Iris pigment epithelial cell (primary cell): ENCODE measurements at places on chromosomes 3 and 15.

DNA sequence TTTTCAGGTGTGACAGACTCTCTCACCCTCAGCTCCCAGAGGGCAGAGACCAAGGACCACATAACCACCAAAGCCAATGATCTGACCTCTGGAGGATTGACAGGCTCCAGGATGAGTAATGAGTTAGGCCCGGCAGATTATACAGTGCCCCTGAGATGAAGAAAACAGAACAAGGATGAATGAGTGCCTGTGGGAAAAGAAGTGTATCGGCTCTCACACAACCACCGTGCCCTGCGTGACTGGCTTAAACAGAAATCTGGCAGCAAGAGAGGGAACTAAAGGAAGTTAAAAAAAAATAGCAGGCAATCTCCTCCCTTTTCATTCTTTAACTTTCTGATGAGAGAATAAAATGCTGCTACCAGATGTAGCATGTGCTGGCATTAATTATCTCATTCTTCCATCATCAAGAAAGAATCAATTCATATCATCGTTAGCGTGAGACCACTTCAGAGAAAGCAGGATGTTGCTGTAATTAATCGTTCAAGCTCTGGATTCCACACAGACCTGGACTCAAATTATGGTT is 227.5 kb upstream of the COL8A1 start:
- DNase-seq = peak; percentile 94

DNA sequence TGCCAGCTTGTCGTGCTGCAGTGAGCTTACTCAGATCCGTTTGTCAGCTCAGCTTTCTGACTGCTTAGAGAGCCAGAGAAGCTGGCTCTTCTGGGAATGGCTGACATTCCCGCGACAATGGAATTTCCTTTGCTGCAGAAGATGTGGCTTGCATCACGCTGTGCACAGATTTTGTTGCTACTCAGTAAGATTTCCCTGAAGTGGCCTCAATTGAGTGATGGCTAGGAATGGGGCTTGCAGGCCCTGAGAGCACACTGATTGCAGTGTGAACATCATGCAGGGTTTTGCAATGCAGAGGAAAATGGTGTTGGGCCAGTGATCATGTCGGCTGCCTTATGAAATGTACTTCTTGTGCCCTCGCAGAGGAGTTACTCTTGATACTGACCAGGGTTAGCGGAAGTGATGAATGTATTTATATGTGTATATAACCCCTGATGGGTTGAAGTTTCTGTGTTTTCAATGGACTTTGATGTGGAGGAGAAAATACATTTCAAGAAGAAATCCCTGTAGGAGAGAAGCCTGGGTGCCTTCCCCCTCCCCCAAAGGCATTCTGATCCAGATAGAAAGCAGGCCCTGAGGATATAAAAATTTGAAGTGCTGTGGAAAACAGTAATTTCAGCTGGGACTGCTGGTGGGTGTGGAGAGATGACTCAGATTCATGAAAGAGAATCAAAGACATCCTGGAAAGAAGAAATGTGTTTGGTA is 102.5 kb upstream of the PDZRN3 start:
- peak; percentile 68 for DNase-seq

DNA sequence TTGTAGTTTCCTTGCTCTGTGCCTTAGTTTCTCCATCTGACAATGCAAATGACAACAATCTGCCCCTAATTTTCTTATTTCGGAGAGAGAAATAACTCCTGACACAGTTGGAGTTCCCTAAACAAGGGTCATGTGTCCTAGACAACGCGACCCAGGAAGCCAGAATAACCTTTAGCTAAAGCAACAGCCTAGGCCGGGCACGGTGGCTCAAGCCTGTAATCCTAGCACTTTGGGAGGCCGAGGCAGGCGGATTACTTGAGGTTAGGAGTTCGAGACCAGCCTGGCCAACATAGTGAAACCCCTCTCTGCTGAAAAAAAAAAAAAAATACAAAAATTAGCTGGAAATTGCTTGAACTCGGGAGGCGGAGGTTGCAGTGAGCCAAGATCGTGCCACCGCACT is 49.9 kb downstream of the MCF2L2 start:
- no peak for DNase-seq

DNA sequence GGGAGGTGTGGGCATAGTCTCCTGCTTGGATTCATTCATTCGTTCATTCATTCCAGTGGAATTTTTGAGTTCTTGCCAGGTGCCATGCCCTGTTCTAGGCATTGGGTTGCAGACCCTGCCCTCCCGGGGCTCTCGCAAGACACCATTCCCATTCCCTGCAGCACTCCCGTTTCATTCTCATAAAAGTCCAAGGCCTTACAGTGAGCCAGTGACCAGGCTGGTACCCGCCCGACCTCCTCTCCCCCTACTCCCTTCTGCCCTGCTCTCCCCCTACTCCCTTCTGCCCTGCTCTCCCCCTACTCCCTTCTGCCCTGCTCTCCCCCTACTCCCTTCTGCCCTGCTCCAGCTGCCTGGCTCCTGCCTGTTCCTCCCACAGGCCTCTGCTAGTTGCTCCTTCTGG is 41.9 kb downstream of the AMOTL2 start:
- DNase-seq = no peak

GRCh38 chr3:152097120-152097519 is 171.6 kb upstream of the MBNL1 start:
- DNase-seq = no peak

GRCh38 chr15:39643727-39644126 is 62.8 kb downstream of the THBS1 start:
- DNase-seq = no peak

DNA sequence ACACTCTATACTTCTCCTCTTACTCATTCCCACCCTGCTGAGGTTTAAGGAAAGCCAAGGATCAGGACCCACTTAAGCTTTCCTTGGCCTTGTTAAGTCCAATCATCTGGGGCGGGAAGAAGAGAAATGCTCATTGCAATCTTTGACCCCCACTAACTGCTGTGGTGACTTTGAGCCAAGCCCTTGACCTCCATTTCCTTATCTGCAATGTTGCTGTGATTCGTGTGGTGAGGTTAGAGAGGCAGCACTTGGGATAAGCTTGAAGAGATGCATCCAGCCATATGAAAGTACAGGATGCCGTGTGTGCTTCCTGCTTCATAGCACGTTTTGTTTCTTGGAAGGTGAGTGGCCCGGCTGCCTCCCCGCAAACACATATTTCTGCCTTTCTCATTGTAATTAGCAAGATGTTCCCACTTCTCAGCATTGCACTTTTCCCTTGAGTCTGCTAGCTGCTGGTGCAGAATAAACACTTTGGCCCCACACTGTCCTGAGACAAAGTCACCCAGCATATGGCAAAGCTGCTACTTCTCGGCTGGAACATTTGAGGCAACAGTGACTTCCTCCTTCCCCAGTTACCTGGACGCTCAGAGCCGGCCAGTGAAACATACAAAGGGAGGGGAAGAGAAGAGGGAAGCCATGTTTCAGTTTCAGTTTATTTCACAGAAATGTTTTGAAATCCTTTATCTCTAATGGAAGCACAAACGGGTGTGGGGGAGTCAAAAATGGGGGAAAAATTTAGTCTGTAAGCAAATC is 10.5 kb upstream of the NUDT16 start:
- DNase-seq = no peak

DNA sequence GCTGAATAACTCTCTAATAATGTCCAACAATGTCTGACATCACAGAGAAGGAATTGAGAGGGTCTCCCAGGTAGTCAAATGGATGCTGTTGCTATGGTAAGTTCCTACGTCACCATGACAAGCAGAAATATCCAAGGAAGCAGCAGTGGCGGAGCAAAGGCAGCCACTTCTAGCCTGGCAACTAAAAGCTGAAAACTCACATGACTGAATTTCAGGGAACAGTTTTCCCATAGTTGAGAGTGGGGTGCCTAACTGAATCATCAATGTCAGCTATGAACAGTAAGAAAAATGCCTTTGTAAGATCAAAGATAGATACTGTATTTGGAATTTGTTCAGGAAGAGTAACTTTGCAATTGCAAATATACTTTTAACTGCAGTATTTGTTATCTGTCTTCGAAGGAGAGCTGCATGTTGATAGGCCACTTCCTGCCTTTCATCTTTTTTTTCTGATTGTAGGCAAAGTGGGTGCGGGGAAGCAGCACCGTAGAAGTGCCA is 161.7 kb downstream of the BBX start:
- DNase-seq = peak; percentile 39

DNA sequence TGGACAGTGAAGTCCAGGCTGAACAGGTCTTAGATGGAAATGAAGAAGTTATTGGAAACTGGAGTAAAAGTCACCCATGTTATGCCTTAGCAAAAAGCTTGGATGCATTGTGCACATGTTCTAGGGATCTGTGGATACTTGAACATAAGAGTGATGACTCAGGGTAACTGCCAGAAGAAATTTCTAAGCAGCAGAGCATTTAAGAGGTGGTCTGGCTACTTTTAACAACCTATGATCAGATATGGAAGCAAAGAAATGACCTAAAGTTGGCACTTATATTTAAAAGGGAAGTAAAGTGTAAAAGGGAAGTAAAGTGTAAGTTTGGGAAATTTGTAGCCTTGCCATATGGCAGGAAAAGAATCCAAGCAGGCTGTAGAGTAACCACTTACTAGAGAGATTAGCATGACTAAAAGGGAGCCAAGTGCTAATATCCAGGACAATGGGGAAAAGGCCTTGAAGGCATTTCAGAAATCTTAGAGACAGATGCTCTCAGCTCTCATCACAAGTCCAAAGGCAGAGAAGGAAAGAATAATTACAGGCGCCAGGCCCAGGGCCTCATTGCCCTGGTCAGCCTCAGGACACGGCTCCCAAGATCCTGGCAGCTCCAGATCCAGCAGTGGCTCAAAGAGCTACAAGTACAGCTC is 73.9 kb upstream of the KCNH8 start:
- no peak for DNase-seq

DNA sequence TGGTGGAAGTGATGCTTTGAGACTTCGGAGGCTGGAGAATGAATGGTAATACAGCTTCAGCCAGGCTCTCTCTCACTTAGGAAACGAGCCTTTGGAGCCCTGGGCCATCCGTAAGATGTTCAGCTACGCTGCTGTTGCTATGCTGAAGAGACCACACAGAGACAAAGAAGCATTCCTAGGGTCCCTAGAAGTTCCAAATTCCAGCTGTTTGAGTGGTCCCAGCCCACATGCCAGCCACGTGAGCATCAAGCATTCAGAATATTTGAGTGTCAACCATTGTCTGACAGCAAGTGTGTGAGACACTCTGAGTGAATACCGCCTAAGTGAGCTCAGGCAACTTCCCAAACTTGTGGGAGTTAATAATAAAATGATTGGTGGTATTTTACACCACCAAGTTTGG is 212.9 kb downstream of the CD47 start:
- no peak for DNase-seq

DNA sequence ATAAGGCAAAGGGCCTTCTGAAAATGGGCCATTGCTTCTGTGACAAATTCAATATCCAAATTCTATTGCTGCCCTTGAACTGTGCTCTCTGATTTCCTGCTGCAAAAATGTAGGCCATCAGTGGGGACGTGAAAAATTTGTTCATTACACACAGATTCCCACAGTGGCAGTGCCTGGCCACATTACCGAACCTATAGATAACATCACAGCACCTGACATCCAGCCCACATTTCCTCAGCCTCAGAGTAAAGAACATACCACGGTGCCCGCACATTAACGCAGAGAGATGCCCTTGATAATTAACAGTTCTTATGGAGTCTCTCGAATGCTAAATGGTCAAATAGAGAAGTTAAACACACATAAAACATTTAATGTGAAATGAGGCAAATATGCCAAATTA is 931.6 kb upstream of the CFAP20DC start:
- no peak for DNase-seq

- DNase-seq = peak; percentile 11
Measured at GRCh38 chr3:31802981-31803740, 177.9 kb downstream of the OSBPL10 start.

DNA sequence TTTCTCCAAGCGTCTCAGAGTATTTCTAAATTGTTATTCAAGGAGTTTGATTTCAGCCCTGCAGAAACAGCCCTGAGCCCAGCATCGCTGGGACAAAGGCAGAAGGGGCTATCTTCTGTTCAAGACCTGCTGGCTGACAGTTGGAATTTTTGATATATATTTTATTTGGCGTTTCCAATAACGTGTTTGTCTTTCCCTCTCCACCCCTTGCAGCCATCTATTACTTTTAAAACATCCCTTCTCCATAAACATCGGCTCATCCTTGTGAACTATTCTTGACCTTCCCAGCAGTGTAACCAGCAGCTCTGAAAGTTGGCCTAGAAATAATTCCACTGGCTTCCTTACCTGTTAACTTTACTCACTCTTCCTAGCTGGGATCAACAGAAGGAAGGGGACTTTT is 5.5 kb upstream of the MEIS2 start:
- no peak for DNase-seq

DNA sequence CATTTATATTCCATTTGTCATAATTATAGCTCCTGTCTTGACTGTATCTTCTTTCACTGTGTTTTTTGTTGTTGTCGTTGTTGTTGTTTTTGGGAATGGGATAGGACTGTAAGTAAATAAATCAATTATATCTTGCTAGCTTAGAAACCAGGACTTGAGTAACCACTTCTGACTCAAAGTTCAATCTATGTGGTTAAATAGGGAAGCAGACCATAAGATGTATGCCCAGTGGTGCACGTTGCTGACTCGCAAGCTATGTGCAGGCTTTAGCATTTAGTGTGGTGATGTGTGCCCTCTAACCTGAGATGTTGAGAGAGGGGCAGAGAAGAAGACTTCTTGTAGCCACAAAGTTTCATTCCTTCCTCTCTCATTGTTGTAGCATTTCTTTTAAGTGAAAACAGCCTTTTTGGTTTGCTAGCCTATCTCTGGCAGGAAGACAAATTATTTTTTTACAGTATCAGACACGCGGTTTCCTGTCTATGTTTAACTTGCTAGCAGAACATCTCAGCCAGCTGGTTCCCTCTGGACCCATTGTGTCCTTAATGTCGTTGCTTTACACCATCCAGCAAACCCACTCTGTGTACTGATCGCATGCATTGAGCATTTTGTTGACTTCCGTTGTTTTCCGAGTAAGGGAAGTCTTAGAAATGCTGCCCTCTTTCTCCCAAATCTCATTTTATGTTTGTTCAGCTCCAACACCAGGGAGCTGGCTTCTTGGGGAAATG is 52.1 kb downstream of the TGFBR2 start:
- DNase-seq = peak; percentile 84
